ENCODE measurements at places on chromosomes 6 and 20. TPM values are rescaled to one million over a fixed set of nuclear protein-coding genes. Genes with fewer than 3 reads are reported as not detected.
A peak's percentile ranks its signal among the peaks of the same experiment; 100 is the strongest.

DNA sequence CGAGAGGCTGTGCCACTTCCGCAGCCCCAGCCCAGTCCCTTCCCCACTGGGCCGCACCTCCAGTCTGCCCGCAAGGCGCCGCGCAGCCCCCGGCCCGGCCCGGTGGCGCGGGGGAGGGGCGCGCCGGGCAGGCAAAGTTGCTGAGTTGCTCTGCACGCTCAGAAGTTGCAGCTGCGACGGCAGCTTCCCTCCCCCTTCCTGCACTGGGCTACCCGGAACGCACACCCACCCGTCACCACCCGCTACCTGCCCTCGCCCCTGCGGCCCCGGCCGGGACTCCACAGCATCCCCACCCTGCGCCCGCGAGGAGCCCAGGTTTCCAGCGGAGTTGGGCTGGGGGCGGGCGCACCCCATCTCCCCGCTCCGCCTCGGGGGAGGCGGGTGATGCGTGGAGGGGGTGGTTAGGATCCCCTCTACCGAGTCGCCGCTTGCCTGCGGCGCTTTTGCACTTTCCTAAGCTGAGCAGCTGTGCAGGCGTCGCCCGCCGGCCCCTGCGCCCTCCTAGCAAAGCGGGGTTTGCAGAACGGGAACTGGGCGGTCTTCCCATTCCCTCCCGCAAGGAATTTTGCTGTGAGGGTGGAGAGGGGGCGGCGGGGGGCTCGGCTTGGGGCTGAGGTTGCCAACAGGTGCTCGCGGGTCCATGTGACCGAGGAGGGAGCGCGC lies 55.9 kb upstream of the RREB1 start:
- DNase-seq = peak; percentile 54

GRCh38 chr6:131861381-131861780 lies 53.6 kb downstream of the ENPP1 start:
- DNase-seq = no peak

GRCh38 chr6:156513504-156513903 lies 263.7 kb upstream of the ARID1B start:
- DNase-seq = no peak

DNA sequence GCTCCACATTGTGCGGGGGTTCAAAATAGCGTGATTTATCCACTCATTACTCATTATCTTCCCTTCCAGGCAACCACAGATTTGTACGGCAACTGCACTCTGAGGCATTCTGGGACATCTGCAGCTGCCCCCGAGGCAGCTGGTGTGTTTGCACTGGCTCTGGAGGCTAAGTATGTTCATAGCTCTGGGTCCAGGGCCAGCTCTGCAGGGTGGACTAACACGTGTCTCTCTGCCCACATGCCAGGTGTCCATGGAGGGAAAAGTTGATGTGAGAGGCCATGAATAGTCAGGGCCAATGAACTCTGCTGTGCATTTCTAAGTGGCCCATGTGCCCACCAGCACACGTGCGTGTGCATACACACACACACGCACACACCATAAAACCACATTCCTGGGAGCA lies 74.9 kb downstream of the BFSP1 start:
- DNase-seq = no peak

GRCh38 chr6:161542346-161542980 lies 268.6 kb upstream of the AGPAT4 start:
- DNase-seq = no peak

GRCh38 chr6:155787168-155787567 lies 331.5 kb upstream of the NOX3 start:
- DNase-seq = no peak

GRCh38 chr6:12328701-12329100 lies 38.5 kb downstream of the EDN1 start:
- no peak for DNase-seq

DNA sequence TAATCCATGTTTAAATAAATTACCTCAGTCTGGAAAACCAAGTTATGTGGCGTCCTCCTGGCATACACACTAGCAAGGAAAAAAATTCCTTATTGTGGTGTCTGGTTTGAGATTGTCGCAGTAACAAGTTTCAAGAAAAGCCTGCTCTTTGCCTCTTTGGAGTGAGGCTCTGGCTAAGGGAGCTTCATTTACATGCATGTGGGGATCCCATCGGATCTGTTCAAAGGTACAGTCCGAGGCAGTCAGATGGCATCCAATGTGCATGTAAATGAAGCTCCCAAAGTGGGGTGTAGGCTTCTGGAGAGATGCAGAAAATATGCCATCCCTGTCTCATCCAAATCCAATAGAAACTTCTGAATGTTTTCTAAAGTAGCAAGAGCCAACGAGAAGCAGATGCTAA lies 199.5 kb upstream of the FBXL4 start:
- DNase-seq = no peak

DNA sequence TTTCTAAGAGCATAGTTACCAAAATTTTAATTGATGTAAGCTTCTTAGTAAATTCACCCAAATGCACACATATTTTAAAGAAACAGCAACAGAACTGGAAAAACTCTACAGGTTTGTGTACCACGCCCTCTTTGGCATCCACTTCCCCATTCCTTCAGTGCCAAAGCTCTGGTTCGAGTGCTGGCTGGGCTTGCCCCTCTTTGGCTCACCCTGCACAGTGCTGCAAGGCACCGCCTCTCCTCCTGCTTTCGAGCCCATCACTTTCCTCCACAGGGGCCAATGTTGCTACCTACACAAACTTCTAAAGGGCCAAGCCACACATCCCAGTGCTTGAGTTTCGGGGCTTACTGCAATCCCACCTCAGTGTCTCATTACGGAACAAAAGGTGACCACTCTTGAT lies 9.6 kb downstream of the LRP11 start:
- no peak for DNase-seq

- no peak for DNase-seq
These were observed 92.9 kb downstream of the PLEKHG1 start for GRCh38 chr6:150692604-150693003.

DNA sequence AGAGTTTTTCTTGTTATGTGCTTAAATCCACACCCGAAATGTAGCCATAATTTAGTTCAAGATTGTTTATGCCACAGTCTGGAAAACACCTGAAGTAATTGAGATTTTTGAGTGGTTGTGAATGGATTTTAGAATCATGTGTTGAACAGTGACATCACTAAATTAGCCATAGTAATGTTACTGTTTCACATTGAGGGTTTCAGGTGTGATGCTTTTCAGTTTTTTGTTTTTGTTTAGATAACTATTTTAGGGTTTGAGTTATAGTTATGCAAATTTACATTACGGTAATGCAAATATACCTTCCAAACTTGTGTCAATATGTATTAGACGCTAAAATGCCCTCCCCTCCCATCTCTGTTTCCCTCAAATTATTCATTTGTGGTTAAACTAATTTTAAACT lies 22.9 kb downstream of the QKI start:
- no peak for DNase-seq

- DNase-seq = no peak
These were observed 23.5 kb downstream of the FITM2 start for GRCh38 chr20:44287272-44288097.

DNA sequence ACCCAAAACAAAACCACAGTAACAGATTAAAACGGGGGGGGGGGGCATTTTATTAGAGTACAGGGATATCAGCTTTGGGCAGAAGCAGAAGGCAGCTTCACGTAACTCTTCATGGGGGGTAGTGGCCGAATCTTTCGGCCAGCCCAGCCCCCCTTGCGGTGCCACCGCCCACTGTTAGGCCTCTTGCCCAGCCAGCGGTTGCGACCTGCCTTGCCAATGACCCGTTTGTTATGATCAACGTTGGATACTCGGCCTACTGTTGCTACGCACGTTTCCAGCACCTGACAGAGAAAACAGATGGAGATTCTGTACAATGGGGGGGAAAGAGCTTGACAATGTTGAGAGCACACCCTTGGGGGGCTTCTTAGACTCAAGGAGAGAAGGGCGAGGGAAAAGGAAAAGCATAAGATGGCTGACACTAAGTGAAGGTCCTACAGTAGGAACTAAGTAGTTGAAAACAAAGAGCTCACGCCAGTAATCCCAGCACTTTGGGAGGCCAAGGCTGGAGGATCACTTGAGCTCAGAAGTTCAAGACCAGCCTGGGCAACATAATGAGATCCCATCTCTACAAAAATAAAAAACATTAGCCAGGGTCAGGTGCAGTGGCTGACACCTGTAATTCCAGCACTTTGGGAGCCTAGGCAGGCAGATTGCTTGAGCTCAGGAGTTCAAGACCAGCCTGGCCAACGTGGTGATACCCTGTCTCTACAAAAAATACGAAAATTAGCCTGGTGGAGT lies 724 bp upstream of the CUL7 start:
- no peak for DNase-seq

DNA sequence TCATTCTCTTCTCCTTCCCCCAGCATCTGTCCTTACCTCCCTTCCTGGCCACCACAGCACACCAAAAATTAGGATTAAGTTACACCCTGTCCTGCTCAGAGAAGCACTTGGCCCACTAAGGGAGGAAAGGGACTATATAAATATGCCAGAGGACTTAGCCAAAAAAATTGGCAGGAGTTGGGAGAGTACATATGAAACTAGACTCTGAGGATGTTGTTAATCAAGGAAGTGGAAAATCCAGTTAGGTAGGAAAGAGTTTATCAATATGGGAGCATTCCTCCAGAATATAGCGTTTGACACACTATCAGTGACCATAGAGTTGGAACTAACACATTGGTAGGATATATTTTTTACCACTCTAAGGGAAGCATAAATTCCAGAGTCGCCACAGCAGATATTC lies 57.3 kb upstream of the TSHZ2 start:
- no peak for DNase-seq

- DNase-seq = no peak
These were observed 39.5 kb upstream of the KIF16B start for GRCh38 chr20:16612706-16613105.

- peak; percentile 69 for DNase-seq
These were observed 572 bp downstream of the DSE start for GRCh38 chr6:116371120-116371917.

The DNAH8 gene
- 0.05 TPM for total RNA-seq

The CYP21A2 gene
- 0.44 TPM for total RNA-seq

The SGK2 gene
- total RNA-seq = 0.85 TPM

The TPD52L1 gene
- total RNA-seq = 118 TPM

The LY6G6D gene
- total RNA-seq = not detected

The ABRACL gene
- 117 TPM for total RNA-seq

The EYS gene
- total RNA-seq = not detected

The FAM83D gene
- 7.7 TPM for total RNA-seq

The PGK2 gene
- total RNA-seq = not detected

The CST7 gene
- not detected for total RNA-seq

Data from endothelial cell (in vitro differentiated cells).